ENCODE measurements at places on chromosomes 1 and 21.
A peak's percentile ranks its signal among the peaks of the same experiment; 100 is the strongest.

GRCh38 chr1:221067721-221068120 is 188.5 kb downstream of the HLX start:
- DNase-seq, result no peak

DNA sequence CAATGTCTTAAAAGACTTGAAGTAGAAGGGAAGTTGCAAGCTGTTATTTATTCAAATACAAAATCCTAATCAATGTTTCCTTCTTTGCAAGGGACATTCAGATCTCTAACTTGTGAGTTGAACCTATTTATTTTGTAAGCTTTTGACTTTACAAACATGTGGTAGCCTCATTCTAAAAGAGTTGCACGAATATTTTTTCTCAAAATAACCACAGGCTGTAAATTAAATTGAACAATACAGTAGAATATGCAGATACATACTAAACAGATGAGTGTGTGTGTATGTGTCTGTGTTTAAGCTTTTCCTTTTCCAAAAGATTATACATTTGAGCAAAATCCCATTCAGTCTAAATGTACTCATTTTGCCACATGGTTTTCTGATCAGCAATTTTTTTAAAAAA is 4.8 kb upstream of the DYNLT5 start:
- DNase-seq, result no peak

DNA sequence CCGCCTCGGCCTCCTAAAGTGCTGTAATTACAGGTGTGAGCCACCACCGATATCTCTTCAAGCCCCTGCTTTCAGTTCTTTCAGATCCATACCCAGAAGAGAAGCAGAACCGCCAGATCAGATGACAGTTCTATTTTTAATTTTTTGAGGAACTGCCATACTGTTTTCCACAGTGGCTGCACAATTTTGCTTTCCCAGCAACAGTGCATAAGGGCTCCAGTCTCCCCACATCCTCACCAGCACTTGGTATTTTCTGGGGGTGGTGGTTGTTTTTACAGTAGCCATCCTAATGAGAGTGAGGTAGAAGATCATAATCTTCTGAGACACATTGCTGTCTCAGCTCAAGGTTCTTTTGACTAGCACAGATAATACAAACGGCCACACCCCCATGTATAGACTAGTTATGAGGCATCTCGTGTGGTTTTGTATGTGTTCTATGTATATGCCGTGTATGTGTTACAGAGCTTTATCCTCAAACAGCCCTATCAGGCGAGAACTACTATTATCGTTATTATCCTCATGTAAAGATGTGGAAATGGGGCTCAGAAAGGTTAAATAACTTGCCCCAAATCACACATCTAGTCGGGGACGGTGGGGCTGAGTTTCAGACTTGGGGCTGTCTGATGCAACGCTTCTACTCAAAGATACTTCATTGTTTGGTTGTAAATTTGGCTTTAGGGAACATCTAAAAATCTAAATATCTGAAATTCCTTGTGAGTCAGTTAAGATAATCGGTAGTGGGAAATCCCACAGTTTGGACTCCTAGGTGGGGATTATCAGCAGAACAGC is 12.0 kb downstream of the FHAD1 start:
- no peak for DNase-seq

DNA sequence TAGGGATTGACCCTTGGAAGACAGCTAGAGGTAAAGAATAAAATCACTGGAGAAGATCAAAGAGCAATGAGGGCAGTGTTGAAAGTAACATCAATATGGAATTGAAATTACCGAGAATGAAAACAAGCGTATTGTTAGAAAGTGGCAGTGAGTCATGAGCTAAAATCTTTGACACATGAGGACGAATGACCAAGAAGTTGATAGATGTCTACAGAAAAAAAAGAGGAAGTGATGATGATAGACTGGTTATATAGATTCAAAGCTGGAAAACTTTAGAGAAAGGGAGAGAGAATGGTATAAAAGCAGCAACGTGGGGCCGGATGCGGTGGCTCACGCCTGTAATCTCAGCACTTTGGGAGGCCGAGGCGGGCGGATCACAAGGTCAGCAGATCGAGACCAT is 12.5 kb upstream of the DNM3 start:
- DNase-seq, result no peak

- peak; percentile 33 for DNase-seq
Measured at GRCh38 chr1:1858382-1859086, 32.4 kb downstream of the GNB1 start.

DNA sequence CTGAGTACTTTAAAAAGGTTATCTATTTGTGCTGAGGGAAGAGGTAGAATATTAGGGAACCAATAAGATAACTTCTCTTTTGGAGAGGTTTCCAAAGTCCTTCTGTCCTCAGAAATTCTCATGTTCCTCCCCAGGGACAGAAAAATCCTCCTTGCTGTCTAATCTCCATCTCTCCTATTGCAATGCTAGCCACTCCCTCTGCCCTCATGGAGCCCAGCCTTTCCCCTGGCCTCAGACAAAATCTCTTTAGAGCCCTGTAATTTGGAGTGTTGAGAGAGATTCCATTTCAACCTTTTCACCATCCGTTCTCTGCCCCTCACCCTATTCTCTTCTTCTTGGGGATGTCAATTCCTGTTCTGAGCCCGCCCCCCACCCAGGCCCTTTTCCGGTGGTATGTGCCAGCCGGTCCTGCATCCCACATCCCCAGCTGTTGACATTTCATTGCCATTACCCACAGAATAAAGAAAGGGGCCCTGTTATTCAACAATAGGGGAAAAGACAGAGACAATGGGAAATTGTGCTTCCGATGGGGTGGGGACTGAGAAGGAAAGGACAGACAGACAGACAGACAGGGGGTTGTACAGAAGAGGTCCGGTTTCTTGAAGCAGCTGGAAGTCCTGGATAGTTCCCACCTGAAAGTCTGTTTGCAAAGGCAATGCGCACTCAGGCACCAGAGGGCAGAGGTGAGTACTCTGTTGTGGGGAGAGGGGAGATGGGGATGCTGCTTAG is at the start of gene HAPLN2:
Gene HAPLN2, plus strand, starts transcription at position 563 of the 729 bp plus-strand sequence. CDS start 4,076 bp downstream, outside the sequence.
- DNase-seq, result no peak

DNA sequence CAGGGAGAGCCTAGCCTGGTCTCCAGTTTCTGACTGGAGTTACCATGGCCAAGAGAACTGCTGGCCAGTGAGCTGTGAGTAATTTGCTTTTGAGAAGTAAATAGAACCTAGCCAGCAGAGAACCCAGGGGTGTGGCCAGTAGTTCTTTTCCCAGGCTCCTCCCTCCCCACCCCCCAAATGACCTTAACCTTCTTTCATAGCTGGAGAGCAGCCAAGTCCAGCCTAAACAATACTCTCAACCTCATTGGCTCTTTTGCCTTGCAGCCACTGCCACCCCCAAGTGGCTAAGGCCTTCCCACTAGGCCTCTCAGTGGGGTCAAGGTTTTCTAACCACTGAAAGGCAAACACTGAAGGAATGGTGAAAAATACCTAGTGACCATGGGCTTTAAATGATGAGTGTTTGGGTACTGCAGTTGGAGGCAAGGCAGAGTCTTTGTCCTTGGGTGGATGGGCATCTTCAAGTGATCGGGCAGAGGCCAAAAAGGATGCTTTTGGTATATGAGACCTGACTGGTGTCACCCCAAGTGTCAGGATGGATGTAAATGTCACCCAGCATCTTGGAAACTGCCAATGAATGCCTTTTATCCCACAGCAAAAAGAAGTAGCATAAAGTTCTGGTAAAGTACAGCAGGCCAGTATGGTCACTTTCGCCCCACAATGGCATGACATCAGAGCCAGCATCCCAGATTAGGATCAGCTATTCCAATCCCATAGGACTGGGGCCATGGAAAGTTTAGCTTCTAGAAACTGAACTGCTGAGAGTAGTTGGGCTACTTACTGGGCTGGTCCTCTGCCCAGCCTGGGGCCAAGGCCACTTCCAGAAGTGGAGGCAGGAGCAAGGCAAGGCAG is 3.5 kb upstream of the PIGV start:
- no peak for DNase-seq

- no peak for DNase-seq
Measured at GRCh38 chr1:39701049-39701439, 9.8 kb upstream of the HPCAL4 start.

DNA sequence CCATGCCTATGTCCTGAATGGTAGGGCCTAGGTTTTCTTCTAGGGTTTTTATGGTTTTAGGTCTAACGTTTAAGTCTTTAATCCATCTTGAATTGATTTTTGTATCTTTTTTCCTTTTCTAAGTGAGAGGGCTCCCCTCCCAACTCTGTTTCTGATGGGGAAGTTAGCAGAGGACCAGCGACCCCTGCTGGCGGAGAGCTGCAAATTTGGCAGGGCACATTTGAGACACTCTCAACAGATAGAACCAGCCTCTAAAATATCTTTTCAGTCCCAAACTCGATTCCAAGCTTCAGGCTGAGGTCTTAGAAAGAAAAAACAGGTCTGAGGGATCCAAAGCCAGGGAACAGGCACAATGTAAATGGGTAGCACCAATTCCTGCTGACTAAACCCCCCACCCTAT is 32.5 kb downstream of the LRRC3 start:
- no peak for DNase-seq

DNA sequence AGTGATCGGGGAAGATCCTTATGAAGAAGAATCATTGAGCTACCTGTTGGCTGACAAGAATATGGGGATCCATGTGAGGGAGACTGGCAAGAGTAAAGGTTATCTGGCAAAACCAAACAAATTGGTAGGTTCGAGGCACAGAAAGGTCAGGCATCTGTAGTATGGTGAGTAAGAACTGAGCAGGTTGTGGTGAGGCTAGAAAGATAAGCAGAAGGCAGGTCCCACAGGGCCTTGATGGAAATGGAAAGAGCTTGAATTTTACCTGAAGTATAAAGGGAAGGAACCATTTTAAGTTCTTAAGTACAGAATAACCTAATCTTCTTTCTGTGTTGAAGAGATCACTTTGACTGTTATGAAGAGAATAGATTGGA is 11.1 kb downstream of the PTPRC start:
- DNase-seq, result no peak

DNA sequence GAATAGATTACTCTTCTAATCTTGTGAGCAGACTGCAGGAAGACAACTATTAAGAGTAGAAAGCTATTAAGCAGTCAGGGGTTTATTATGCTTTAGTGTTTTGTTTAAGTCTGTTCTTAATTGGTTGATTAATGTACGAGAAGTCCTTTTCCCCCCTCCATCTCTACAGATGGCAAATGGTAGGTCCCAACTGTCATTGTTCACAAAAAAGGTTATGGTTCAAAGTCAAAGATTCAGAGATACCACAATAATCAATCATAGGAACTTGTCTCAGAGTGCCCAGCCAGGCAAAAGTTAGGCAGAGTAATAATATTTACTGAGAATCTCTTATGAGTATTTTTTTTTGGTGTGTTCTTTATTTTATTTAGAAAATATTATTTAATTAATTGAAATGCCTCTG is 26.8 kb downstream of the NFIA start:
- DNase-seq, result no peak

DNA sequence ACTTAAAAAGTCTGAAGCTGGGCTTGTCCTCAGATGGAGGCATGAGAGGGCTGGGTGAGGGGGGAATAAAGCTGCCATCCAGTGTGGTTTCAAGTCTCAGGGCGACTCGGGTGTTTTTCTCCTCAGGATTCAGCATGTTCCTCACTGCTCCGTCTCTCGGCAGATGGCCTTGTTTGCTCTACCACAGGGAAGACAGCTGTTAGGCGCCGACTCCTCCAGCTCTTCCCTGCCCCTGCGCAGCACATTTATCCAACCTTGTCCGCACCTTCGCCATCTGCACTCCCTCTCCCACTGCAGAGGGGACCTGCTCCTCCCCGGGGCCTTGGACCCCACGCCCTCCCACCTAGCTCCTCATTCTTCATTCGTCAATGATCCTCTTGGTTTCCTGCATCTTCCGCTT is 16.6 kb upstream of the S100A11 start:
- DNase-seq, result no peak

DNA sequence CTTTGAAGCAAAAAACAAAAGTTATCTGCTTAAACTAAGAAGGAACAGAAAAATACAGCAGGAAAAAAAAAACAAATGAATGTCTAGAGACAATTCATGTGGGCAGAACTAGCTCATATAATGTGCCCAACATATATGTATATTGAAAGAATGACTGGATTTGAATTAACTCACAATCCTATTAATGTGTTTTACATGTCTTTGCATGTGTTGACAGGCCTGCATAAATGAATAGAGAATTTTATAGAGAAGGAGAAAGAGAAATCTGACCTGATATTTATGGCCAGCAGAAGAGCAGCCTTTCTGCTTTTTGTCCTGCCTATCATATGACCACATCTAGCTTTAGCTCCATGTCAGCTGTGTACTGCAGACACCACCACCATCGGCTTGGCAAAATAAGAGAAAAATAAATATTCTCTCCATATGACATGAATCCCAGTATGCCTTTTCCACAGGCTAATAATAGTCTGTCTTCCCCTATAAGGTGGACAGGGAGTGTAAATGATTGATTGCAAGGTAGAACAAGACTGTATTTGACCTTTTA is 171.5 kb upstream of the PALMD start:
- DNase-seq, result no peak

DNA sequence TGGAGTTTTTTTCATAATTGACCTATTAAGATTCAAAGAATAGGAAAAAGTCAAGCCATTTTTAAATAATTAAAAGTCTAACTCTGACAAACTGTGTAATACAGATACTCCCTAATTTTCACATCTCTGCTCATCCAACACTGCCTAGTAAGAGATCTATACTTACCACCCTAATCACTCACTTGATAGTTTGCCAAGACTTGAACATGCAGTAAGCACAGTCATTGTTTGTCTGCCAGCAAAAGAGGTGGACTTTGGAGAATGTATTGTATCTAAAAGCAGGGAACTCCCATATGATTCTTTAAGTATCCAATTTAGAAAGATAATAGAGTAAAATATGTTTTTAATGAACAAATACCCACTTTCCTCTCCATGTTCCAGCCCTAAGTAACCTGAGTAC is 15.5 kb downstream of the TMEM59 start:
- no peak for DNase-seq

GRCh38 chr1:193462629-193463320 is 276.4 kb upstream of the B3GALT2 start:
- DNase-seq, result no peak

DNA sequence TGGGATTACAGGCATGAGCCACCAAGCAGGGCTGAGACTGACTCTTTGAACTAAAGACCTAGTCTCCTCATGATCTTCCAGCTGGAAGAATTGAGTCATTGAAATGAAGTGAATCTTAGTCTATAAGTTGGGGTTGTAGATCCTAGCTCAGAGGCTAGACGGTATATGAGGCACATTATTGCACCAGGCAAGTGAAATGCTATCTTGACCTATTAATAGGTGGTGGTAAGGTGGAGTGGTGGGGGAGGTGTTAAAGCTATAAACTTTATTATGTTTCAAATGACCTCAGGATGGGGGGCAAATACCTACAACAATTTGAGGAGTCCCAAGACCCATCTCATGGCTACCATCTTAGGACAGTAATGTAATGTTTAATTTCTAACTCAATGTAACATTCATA is 36.8 kb upstream of the SLC16A1 start:
- DNase-seq, result no peak

DNA sequence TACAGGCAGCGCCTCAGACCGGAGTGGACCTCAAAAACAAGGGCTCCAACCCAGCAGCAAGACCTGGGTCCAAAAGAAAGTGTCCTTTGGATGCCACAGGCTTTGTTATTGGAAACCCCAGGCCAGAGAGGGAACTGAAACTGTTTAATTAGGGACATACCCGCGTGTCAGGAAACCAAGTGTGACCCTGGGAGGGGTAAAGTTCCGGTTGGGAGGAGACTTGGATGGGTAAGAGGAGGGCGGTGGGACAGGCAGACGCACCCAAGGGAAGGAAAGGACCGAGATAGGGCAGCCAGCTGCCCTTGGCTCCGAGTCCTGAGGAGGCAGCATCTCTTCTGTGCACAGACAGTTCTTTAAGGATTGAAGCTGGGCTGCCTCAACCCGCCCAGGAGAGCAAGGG is 71.4 kb downstream of the CDC7 start:
- no peak for DNase-seq

Data from ascending aorta (tissue), 2 donors.